ENCODE measurements at places on chromosomes 2 and 18.

- DNase-seq, result no peak
Observed at GRCh38 chr2:231907765-231908164, 18.4 kb downstream of the NPPC start.

DNA sequence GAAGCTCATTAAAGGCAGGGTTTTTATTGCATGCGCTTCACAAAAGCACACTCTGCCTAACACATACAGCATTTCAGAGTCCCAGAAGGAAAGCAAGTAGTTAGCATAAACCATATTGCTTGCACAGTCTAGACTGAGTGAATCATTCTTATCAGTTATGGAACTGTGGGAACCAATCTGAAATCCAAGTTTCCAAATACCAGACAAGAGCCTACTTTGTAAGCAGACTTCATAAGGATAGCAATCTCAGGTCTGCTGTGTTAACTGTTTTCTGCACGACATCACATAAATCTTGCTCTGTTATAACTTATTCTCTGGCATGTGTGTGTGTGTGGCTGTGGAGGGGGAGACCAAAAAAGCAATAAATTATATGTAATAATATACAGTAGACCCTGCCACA, 608.1 kb upstream of the REG3G start:
- no peak for DNase-seq

DNA sequence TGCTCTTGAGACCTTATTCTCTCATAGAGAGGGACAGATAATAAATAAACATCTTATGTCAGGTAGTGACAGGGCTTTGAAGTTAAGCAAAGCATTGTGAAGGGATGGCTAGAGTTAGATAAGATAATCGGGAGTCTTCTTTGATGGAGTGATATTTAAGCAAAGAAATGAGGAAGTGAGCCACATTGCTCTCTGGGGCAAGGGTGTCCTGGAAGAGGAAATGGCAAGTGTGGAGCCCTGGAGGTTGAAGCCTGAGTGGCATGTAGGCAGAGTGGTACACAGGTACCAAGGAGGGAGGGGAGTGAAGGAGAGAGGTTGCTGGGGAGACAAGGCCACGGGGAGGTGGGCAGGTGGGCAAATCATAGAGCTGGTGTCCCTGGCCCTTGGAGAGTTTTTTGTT, 110.2 kb downstream of the CTAGE1 start:
- DNase-seq, result no peak

GRCh38 chr2:152542995-152543481, 174.2 kb downstream of the PRPF40A start:
- no peak for DNase-seq

DNA sequence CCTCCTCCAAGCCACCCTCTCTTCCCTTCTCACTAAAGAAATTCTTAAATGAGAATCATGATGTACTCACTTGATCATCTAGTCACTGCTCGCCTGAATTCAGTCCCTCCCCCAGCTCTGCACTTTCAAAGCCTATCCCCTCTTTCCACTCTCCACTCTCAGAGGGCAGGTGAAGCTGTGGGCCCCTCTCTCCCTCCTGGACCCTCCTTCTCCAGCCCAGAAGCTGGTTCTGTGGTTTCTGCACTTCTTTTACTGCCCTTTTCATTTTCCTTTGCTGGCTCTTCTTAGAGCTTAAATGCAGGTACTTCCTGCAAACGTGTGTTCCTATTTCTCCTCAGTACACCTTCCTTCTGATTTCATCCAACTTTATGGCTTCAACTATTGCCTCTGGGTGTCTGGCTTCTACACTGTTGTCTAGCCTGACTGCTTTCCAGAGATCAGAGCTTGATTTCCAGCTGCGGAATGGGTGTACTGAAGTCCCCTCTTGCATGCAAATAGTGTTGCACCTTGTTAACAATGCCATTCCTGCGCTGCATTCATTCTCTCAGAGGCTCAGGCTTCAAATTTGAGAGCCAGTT, 15.3 kb upstream of the TXNDC2 start:
- DNase-seq, result no peak

GRCh38 chr18:11740461-11740860, 51.4 kb downstream of the GNAL start:
- no peak for DNase-seq

GRCh38 chr2:222732489-222733178, 61.2 kb downstream of the MOGAT1 start:
- DNase-seq, result no peak

DNA sequence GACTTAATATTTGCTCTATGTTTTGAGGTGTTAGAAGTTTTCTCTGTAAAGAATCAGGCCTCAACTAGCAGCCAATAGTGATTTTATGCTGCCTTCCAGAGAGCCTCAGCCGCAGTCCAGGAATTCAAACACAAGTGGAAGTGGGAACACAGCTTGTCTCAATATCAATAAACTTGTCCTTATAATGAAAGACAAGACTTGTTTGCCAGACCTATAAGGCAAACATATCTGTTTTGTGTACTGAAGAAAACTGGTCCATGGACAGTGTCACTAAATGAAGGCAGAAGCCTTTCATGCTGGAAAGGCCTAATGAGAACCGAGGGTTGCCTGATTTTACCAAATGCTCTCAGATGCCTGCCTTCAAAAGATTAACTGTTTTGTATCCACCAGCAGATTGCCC, 182.2 kb downstream of the EPHA4 start:
- no peak for DNase-seq

- DNase-seq, result no peak
Observed at GRCh38 chr2:73295751-73296400, 2.5 kb upstream of the EGR4 start.

DNA sequence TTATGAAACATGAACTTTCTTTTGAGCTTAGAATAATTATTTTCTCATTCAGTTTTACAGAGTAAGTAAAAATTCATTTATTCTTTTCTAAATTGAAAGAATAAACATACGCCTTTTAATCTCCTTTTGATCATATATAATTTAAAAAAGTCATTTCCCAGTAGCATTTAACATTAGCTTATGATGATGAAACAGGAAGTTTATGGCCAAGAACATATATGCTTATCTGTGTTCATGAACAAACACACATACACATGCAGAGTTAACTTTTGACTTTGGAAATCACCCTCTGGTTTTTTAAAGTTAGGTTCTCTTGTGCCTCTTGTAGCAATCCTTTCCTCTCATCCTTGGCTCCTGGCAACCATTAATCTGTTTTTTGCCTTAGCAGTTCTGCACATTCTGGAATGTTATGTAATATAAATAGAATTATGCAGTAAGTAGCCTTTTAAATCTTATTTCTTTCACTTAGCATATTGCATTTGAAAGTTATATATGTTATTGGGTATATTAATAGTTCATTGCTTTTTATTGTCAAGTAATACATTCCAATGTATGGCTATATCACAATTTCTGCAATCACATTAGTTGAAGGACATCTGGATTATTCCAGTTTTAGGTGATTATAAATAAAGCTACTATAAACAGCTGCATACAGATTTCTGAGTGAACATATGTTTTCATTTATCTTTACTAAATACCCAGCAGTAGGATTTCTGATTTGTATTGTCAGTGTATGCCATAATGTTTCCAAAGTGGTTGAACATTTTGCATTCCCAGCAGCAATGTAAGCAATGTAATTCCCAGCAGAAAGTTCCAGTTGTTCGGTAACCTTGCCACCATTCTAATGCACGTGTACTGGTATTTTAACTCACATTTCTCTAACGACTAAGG, 210.3 kb downstream of the ZRANB3 start:
- DNase-seq, result no peak

- no peak for DNase-seq
Observed at GRCh38 chr2:216508229-216508628, 9.6 kb downstream of the RPL37A start.

GRCh38 chr2:126506786-126507185, 149.2 kb upstream of the GYPC start:
- DNase-seq, result no peak

DNA sequence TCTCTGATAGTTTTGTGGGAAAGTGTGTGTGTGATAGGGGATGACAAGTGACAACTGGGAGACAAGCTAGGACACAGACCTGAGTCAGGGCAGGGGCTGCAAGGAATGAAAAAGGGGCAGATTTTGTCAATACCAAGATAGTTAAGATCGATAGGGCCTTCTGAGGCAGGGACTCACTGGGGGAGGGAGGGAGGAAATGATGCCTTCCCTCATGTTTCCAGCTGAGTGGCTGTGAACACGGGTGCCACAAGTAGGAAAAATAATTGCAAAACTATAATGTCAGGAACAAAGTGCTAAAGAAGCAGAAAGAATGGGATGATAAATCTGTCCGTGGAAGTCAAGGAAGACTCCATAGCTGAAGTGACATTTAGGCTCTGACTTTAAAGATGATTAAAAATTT, 24.2 kb downstream of the CDH2 start:
- DNase-seq, result no peak

GRCh38 chr2:154462634-154463033, 235.9 kb upstream of the KCNJ3 start:
- no peak for DNase-seq

DNA sequence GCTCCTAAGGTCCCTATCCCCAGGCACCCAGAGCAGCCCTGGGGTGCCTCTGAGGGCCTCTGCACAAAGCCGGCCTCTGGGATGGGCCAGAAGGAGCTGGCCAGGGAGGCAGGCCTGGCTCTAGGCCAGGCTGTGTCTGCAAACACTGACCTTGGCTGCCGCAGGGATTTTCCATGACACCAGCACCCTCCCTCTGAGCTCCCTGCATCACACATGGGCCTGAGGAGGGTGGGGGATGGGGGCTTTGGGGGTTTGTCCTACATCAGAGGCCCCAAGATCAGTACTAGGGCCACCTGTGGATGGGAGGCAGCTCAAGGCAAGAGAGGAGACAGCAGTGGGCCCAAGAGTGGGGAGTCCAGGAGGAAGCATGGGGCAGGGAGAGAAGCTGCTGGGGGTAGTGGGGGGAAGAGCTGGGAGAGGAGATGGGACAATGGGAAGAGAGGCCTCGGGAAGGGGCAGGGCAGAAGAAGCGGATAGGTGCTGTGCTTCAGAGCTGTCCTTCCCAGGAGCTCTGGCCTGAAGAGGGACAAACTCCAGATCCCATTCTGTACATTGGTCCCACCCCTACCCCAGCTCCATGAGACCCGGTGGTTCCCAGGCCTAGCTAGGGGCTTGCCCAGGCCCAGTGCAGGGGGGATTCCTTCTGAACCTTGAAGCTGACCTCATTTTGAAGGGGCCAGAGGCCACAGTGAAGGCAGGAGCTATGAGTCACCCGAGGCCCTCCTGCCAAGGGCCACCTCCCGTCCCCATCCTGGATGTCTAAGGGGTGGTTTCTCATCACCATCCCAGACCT, 28.0 kb downstream of the KCNK3 start:
- DNase-seq, result peak; percentile 28

- DNase-seq, result peak; percentile 70
Observed at GRCh38 chr2:226995625-226996041, 159.8 kb downstream of the RHBDD1 start.

GRCh38 chr2:3443506-3444084, 64.1 kb downstream of the TRAPPC12 start:
- no peak for DNase-seq

- no peak for DNase-seq
Observed at GRCh38 chr2:39266139-39266805, 22.5 kb upstream of the CDKL4 start.

DNA sequence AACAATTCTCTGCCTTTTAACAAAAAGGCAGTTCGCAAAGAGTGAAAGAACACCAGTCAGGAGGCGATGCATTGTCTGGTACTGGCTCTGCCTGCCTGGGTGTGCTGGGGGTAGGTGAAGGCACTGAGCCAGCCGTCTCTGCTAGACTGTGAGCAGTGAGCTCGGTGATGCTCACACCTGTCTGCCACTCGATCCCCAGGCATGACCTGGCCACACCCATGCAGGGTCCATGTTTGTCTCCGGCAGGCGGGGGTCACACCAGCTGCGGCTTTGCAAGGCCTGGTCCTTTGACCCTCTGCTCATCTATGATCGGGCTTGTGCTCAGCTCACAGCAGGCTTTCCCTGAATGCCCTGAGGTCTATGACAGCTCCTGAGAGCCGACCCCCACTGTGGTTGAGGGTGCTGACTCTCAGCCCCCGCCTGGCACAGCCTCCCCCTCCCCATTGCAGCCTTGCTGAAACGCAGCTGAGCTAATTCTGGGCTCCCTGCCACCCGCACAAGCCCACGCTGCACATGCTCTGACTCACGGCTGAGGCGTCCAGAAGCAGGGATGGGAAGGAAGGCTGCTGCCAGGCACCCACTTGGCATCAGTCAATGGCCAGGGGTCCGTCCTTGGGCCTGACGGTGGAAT, 23.7 kb downstream of the CRACDL start:
- no peak for DNase-seq

DNA sequence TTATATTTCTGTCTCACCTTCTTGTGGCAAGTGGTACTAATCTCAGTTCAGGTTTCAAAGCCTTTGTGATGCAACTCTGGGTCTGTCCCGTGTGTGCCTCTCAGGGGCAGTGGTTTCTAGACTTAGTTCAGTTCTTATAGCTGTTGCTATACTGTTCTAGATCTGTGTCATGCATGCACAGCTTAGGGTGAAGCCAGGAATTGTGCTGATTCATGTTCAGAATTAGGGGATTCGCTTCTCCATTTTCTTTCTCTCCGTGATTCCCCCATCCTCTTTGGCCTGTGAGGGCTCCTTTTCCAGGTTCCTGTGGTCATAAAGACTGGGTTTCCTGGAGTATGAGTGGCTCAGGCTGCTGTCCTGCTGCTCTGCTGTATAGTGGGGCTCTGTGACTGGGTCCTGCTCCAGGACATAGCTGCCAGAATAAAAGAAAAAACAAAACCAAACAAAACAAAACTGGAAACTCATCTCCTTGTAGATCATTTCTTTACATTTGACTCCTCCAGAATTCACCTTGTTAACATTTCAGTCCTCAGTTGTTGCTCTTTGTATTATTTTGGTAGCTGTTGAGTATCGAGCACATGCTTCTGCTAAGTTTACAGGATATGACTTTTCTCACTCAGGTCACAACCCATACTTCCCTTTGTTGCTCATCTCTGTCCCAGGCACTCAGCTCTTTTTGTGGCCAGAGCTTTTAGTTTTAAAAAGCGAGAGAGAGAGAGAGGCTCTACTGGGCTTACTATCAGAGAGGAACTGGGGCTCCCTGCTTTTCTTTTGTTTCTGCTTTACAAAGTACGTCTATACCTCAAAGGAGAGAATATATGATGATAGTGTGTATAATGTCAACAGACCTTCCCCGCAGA, 34.2 kb downstream of the CERS6 start:
- DNase-seq, result no peak

DNA sequence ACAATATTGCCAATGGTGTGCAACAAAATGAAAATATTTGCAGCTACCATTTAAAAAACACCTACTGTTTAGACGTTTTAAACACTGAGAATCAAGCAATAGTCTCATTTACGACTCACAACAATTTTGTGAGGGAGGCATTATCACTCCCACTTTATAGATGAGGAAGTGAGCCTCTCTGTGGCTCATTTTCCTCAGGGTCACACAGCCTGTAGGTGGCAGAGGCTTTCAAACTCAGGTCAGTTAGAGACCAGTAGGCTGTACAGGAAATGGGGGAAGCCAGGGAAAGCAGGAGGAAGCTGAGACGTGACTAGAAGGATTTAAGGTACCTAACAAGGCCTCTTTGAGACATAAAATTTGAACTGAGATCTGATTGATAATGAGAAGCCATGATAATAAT, 95.0 kb upstream of the ZNF521 start:
- no peak for DNase-seq

All from LNCaP clone FGC (cell line).